ENCODE measurements at places on chromosomes 4 and X.
A peak's percentile ranks its signal among the peaks of the same experiment; 100 is the strongest.

- no peak for DNase-seq
Observed at GRCh38 chr4:110364911-110365520, 110.9 kb upstream of the ENPEP start.

GRCh38 chrX:66050140-66050569 is 10.3 kb upstream of the VSIG4 start:
- no peak for DNase-seq

DNA sequence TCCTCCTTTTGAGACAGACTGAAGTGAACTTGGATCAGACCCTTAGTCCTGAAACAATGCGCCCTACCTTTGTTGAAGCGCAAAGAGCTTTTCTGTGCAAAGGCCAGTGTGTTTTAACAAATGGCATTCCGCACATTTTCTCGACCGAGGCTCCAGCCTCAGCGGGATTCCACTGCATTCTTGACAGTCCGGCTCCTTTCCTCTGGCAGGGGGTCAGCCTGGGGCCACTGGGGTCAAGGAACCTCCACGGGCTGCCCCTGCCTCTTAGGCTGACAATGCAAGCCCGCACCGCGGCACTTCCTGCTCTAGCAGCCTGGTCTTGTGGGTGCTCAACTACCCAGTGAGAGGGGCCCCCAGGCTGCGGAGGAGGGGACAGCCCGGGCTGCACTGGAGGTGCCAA is 47.2 kb upstream of the TFDP3 start:
- DNase-seq = no peak

GRCh38 chr4:9800848-9801247 is 19.4 kb downstream of the DRD5 start:
- no peak for DNase-seq

DNA sequence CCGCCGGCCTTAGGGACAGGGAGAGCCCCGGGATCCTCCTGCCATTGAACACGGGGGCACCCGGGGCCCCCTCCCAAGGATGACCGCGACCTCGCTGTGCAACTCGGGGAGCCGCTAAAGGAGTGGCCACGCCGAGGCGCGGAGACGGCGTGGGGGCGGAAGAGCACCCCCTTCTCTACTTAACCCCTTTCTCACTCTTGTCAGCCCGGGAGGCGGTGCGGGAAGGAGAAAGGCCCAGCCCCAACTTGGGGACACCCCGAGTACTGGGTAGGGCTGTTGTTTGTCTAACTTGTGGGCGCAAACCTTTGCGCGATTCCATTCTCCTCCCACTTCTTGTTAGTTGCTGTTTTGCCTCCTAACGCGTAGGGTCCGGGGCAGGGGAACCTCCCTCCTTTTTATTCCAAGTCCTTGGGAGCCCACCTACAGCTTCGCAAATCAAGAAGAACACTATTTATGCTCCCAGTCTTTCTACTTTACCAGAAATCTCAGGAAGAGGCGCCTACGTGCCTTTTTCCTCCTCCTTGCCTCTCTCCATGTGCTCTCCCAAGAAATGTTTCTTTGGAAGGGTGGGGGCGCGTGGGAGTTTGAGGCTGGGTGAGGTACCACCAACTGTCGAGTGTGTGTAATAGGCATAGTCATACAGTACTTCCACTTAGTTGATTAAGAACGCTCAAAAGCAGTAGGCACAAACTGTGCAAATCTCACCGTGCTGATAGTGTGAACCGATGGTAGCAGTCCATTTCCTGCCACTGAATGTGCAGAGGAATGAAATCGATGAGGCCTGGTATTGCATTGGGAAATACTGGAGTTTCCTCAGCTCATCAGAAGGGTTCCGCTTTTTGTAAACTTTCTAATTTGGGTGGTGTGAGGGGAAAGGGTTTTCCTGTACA is 813 bp downstream of the DIAPH2 start:
- peak; percentile 34 for DNase-seq

GRCh38 chrX:72268597-72269365 is 8.3 kb downstream of the RPS4X start:
- no peak for DNase-seq

- no peak for DNase-seq
Observed at GRCh38 chr4:110091434-110092140, 106.8 kb downstream of the ELOVL6 start.

- no peak for DNase-seq
Observed at GRCh38 chrX:150680974-150681373, 12.2 kb upstream of the MTMR1 start.

DNA sequence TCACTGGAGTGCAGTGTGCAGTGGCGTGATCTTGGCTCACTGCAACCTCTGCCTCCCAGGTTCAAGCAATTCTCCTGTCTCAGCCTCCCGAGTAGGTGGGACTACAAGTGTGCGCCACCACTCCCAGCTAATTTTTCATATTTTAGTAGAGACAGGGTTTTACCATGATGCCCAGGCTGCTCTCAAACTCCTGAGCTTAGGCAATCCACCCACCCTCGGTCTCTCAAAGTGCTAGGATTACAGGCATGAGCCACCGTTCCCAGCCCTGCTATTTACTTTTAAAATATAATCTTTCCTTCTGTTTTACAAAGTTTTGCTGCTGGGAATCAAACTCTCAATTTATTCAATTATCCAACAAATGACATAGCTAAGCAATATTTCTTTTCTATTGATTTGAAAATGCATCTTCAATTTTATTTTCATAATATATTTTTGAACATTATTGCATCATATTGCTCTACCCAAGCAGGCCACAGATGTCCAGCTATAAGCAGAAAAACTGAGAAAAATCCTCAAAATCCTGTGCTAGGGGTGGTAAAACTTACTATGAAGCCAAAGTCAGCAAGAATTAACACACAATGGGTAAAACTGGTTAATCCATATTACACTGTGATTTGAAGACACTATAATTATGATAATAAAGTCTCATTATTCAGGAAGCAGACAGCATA is 5.2 kb downstream of the TIFA start:
- no peak for DNase-seq

- no peak for DNase-seq
Observed at GRCh38 chr4:113317523-113317922, 268.1 kb downstream of the ANK2 start.

- no peak for DNase-seq
Observed at GRCh38 chr4:122733787-122734120, 1.2 kb downstream of the BBS12 start.

- DNase-seq = peak; percentile 4
Observed at GRCh38 chrX:46912603-46913491, 626 bp downstream of the JADE3 start.

- DNase-seq = no peak
Observed at GRCh38 chrX:11913001-11913400, 155.0 kb downstream of the MSL3 start.

GRCh38 chr4:76011700-76012387 is 4.5 kb upstream of the CXCL9 start:
- no peak for DNase-seq

- peak; percentile 88 for DNase-seq
Observed at GRCh38 chrX:53093748-53094581, at the start of gene KANTR. Gene KANTR (plus strand): TSS chrX:53094142. CDS start chrX:53124273, 30,131 bp downstream.

- no peak for DNase-seq
Observed at GRCh38 chr4:109419679-109420078, 13.9 kb upstream of the SEC24B start.

GRCh38 chr4:3335385-3335784 is 42.6 kb downstream of the RGS12 start:
- DNase-seq = no peak

GRCh38 chr4:110041735-110042134 is 129.1 kb downstream of the EGF start:
- no peak for DNase-seq

DNA sequence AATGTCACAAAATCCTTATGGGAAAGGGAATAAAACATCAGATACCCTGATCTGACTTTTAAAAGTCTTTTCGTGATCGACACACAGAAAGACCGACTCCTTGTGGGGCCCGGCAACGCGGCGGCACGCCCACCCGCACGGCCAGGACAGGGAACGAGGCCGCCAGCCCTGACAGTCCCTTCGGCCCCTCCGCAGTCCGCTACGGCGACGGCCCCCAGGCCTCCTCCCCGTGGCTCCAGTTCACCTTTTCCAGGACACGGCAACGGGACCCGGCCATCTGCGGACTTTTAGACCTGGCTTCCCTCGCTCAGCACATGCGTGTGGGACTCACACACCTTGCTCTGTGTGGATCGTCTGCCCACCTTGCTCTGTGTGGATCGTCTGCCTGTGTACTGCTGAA is 33.6 kb upstream of the GTPBP6 start:
- no peak for DNase-seq

- DNase-seq = no peak
Observed at GRCh38 chrX:107677501-107677901, 49.2 kb downstream of the PRPS1 start.

- DNase-seq = no peak
Observed at GRCh38 chrX:140431521-140431920, 73.3 kb downstream of the SOX3 start.

GRCh38 chr4:171583790-171584189 is 229.4 kb upstream of the GALNTL6 start:
- no peak for DNase-seq

- no peak for DNase-seq
Observed at GRCh38 chr4:150368667-150369066, 213.3 kb upstream of the MAB21L2 start.

DNA sequence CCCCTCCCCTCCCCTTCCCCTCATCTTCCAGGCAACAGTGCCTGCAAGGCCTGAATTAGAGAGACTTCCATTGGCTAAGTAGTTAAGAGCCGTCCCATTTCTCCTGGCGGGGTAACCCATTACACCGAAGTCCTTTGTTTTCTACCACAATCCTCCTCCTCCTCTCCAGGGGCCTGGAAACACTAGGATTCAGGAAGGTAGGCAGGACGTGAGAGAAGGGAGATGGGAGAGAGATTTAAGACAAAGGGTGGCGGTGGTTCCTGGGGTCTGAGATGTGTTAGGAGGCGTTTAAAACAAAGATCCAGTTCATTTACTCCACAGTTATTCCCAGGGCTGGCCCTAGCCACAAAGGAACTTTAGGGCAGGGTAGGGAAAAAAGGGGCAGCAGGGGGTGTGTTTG is 28.0 kb downstream of the NYX start:
- no peak for DNase-seq

DNA sequence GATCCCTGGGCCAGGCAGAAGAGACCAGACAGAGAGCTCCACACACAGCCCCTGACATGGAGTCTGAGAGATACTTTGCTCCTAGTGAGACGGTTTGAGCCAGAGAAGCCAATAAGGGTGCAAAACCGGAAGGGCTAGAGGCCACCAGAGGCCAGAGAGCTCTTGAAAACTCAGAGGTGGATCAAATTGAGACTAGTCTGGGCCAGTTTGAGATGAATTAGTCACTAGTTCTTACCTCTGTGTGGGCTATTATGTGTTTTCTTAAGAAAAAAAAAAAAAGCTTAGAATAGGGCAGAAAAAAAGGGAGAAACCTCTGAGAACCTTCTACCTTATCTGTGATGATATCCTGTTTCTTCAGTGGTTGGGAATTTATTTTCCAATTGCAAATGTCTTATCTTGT is 110.4 kb upstream of the EDNRA start:
- DNase-seq = no peak

- no peak for DNase-seq
Observed at GRCh38 chrX:116009861-116010710, 160.5 kb upstream of the AGTR2 start.
